ENCODE measurements at places on chromosomes 3 and 15.

DNA sequence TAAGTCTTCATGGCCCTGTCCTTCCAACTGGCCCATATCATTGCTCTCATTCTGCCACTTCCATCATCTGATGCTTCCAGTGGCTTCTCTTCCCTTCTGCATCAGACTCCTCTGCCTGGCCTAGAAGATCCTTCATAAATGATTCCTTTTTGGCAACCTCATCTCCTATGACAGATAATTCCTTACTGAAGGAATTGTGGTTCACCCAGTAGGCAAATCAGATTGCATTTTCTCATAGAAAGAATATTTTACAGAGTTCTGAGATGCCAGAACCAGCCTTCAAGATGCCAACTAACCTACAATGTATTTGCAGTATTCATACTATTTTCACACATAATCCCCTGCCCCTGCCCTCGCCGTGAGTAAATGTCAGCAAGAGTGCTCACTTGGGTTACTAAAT lies 423.0 kb upstream of the TGFBR2 start:
- no peaks in the 10 kb centered on the region for H3K27me3 ChIP-seq
- DNase-seq: no peak
- H3K4me3 ChIP-seq: no peak overlapping the region
- no peaks in the 10 kb centered on the region for H3K4me1 ChIP-seq
- H3K36me3 ChIP-seq: no peaks in the 10 kb centered on the region

DNA sequence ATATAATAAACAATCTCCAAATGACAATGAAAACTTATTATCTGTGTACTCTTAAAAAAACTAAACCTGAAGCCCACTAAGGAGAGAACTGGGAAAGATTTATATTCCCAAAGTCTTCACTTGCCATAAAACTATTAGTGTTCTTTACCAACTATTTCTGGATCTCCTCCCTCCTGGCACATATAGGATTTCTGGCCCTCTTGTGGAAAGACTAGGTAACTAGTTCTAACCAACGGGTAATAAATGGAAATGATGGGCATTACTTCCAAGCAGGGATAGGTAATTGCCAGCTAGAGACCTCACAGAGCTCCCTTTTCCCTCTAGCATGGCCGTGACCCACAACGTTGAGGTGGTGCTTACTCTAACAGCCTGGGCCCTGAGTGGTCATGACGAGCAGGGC lies 110.1 kb downstream of the DNAH12 start:
- H3K36me3 ChIP-seq: no peaks in the 10 kb centered on the region
- H3K27me3 ChIP-seq: peaks cover 4% of the 10 kb centered on the region
- H3K4me3 ChIP-seq: no peak overlapping the region

DNA sequence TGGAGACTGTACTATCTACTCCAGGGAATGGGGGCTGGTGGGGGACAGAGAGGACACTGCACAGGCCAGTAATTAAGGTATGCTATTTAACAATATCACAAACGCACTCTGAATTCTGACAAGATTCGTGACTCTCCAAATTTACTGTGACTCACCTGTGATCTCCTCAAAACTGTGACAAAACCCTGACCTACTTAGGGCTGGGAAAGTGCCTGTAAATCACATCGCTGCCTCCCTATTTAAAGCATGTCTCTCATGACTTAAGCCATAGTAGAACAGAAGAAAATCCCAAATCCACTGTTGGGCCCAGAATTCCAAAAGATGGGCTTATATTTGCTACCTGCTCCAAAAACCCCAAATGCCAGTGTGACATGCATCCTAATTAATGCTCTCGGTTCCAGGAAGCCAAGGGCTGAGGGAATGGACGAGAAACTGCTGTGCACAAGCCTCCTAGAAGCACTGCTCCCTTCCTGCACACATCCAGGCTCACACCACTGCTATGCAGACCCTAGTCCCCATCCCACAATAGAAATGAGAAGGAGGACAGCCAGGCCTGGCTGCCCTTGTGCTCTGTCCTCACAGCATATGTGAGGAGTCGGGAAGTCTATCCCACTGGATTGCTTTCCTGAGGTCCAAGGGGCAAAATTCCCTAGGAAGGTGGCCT lies 187.7 kb upstream of the CHRNA7 start:
- H3K4me3 ChIP-seq: no peak overlapping the region
- no peak for DNase-seq
- H3K27ac ChIP-seq: no peak overlapping the region
- no peaks in the 10 kb centered on the region for H3K27me3 ChIP-seq

GRCh38 chr3:13367728-13368127 lies 52.4 kb downstream of the NUP210 start:
- no peak for DNase-seq
- H3K4me3 ChIP-seq: no peak overlapping the region
- no peaks in the 10 kb centered on the region for H3K27me3 ChIP-seq

DNA sequence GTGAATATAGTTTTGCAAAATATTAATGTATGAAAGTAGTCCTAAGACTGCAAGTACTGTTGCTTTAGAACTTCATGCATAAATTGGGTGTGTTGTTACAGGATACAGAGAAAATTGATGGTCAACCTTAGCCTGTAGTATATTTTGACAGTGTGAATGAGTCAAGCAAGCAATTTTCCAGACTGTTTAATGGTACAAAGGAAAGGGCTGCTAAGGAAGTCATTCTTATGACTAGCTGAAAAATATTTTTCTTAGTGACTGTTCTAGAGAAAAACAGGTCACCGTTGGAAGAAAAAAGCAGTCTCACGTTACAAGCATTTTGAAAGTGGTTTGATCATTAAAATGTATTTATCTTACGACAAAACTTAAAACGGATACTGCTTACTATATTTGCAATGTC lies 49.2 kb downstream of the MBNL1 start:
- no peaks in the 10 kb centered on the region for H3K36me3 ChIP-seq
- H3K4me3 ChIP-seq: no peak overlapping the region
- no peak overlapping the region for H3K27ac ChIP-seq
- H3K4me1 ChIP-seq: peaks cover 89% of the 10 kb centered on the region

- H3K4me3 ChIP-seq: no peak overlapping the region
- no peaks in the 10 kb centered on the region for H3K36me3 ChIP-seq
- H3K4me1 ChIP-seq: peaks cover 4% of the 10 kb centered on the region
- no peak overlapping the region for H3K27ac ChIP-seq
- DNase-seq: no peak
- peaks cover 5% of the 10 kb centered on the region for H3K27me3 ChIP-seq
Observed at GRCh38 chr3:126683069-126683468, 21.0 kb upstream of the CHCHD6 start.

GRCh38 chr3:174495311-174495710 lies 363.8 kb upstream of the NAALADL2 start:
- H3K36me3 ChIP-seq: no peaks in the 10 kb centered on the region
- no peak for DNase-seq
- H3K27me3 ChIP-seq: no peaks in the 10 kb centered on the region
- no peak overlapping the region for H3K27ac ChIP-seq
- H3K4me1 ChIP-seq: no peaks in the 10 kb centered on the region

DNA sequence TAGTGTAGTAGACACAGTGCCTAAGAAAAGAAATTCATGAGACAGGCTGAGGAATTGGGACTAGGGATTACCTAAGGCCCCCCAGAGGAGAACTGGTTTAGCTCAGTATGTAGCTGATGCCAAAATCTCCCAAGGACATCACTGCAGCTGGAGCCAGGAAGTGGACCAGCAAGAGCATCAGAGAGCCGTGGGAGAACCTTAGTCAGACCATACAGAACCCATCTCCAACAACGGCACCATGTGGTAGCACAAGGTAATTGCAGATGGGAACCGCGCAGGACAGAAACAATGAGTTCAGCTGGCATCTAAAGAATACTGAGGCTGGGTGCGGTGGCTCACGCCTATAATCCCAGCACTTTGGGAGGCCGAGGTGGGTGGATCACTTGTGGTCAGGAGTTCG lies 81.7 kb downstream of the WNT5A start:
- H3K27me3 ChIP-seq: no peaks in the 10 kb centered on the region
- H3K4me3 ChIP-seq: no peak overlapping the region
- H3K36me3 ChIP-seq: no peaks in the 10 kb centered on the region
- H3K4me1 ChIP-seq: no peaks in the 10 kb centered on the region

DNA sequence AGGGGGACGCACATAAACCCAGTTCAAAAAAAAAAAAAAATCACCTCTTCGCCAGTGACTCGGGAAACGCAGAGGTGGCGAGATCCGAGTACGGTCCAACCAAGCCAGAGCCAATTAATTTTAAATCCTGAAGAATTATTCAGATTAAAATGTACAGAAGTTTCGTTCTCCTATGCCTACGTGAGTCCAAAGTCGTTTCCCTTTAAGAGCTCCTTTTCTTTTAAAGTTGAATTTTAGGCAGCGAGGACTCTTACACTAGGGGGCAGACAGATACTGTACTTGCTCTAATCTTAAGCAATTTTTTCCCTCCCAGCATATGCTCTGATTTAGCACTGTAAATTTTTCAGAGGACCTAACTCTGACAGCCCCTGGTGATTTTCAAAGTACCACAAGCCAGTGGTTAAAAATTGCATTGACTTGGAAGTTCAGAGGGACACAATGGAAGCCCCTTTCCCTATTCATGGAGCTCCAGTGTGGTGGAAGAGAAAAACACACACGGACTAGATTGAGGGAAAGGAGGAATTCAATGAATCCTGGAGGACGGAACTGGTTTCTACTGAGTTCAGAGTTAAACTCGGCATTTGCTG lies 3.3 kb upstream of the NR2F2 start:
- peaks cover 30% of the 10 kb centered on the region for H3K27me3 ChIP-seq
- H3K36me3 ChIP-seq: no peaks in the 10 kb centered on the region
- H3K27ac ChIP-seq: peak overlapping the region; percentile 81
- DNase-seq: no peak
- no peaks in the 10 kb centered on the region for H3K4me1 ChIP-seq

GRCh38 chr3:197010556-197011351 lies 18.9 kb downstream of the MELTF start:
- H3K27me3 ChIP-seq: no peaks in the 10 kb centered on the region
- no peak overlapping the region for H3K27ac ChIP-seq
- no peak for DNase-seq
- H3K36me3 ChIP-seq: no peaks in the 10 kb centered on the region
- no peaks in the 10 kb centered on the region for H3K4me1 ChIP-seq
- H3K4me3 ChIP-seq: no peak overlapping the region

DNA sequence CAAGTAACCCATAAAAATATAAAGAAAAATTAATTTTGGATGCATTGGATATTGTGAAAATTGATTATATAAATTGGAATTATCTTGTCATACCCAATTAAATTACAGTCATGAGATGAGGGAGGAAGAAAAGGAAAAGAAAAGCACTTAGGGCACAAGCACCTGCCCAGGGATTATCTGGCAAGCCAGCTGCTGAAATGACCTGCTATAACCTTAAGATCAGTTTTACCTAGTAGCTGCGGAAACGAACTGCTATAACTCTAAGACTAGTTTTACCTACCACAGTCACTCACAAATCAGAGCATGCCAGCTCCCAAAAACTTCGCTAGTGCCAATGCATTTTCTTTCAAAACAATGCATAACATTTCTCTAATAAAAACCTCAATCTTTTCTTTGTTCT lies 26.2 kb downstream of the LRRFIP2 start:
- DNase-seq: no peak
- H3K27ac ChIP-seq: peak overlapping the region; percentile 14
- H3K4me1 ChIP-seq: peaks cover 24% of the 10 kb centered on the region
- no peaks in the 10 kb centered on the region for H3K27me3 ChIP-seq

GRCh38 chr15:41004490-41004889 lies 51.2 kb downstream of the CHAC1 start:
- peaks cover 39% of the 10 kb centered on the region for H3K36me3 ChIP-seq
- H3K27me3 ChIP-seq: no peaks in the 10 kb centered on the region
- peaks cover 9% of the 10 kb centered on the region for H3K4me1 ChIP-seq

- no peak for DNase-seq
- H3K4me1 ChIP-seq: no peaks in the 10 kb centered on the region
- no peaks in the 10 kb centered on the region for H3K27me3 ChIP-seq
- H3K36me3 ChIP-seq: peaks cover 11% of the 10 kb centered on the region
Observed at GRCh38 chr3:128266453-128266852, 113.2 kb downstream of the EEFSEC start.

- no peak overlapping the region for H3K4me3 ChIP-seq
- H3K27ac ChIP-seq: no peak overlapping the region
- H3K27me3 ChIP-seq: no peaks in the 10 kb centered on the region
- peaks cover 47% of the 10 kb centered on the region for H3K4me1 ChIP-seq
- no peak for DNase-seq
- H3K36me3 ChIP-seq: peaks cover 14% of the 10 kb centered on the region
Observed at GRCh38 chr15:67181221-67181639, 73.2 kb downstream of the AAGAB start.

DNA sequence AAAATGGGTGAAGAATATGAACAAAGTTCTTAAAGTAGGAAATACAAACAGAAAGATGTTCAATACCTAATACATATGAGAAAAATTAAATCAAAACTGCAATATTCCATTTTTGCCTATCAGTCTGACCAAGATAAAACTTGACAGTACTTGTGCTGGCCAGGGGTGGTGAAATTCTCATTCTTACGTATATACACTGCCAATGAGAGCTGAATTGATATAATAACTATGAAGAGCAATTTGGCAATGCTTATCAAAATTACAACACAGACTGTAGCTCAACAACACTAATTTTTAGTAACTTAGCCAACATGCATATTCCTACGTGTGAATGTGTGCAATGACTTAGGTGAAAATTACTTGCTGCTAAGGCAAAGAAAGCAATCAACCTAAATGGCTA lies 90.2 kb downstream of the SETD2 start:
- H3K36me3 ChIP-seq: peaks cover 34% of the 10 kb centered on the region
- no peak overlapping the region for H3K4me3 ChIP-seq
- H3K27ac ChIP-seq: no peak overlapping the region
- no peak for DNase-seq
- H3K27me3 ChIP-seq: no peaks in the 10 kb centered on the region

GRCh38 chr15:84616235-84616634 lies 15.4 kb downstream of the ZSCAN2 start:
- no peak overlapping the region for H3K27ac ChIP-seq
- no peak overlapping the region for H3K4me3 ChIP-seq
- H3K4me1 ChIP-seq: peaks cover 4% of the 10 kb centered on the region
- H3K36me3 ChIP-seq: no peaks in the 10 kb centered on the region

DNA sequence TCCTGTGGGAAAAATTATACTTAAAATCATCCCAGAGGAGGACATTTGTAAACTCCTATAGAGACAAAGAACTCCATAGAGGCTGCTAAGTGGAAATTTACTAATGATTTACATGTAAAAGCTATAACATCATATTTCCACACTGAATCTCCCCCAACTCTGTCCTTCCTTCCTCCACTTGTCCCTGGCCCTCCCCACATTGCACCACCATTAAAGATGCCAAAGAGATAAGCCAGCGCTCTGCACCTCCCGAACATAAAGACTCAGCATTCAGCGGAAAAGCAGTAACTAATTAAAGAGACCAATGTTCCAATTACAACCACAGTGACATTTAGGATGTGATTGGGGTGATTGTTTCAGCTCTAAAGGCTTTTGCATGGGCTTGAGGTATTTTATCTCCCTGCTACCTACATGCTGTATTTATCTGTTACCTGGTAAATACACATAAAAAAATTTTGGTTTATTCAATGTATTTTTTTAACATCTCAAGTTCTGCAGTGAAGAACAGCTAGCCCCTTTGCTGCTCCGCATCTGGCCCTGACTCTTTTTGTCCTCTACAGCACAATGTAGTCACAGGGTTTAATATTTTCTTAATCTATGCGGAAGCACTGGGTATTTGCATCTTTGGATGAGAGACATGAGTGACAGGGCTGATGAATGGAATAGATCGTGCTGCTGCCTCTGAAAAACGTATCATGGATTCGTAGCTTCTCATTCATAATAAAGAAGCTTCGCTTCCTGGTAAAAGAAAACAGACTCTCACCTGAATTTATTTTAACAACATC lies 35.3 kb upstream of the B3GNT5 start:
- H3K27me3 ChIP-seq: no peaks in the 10 kb centered on the region
- H3K4me3 ChIP-seq: no peak overlapping the region
- no peak for DNase-seq
- peaks cover 4% of the 10 kb centered on the region for H3K4me1 ChIP-seq
- no peak overlapping the region for H3K27ac ChIP-seq

Data from upper lobe of right lung (tissue), 1 donor.